MV-4-11 (cell line): ENCODE measurements at places on chromosomes 11 and 22.

DNA sequence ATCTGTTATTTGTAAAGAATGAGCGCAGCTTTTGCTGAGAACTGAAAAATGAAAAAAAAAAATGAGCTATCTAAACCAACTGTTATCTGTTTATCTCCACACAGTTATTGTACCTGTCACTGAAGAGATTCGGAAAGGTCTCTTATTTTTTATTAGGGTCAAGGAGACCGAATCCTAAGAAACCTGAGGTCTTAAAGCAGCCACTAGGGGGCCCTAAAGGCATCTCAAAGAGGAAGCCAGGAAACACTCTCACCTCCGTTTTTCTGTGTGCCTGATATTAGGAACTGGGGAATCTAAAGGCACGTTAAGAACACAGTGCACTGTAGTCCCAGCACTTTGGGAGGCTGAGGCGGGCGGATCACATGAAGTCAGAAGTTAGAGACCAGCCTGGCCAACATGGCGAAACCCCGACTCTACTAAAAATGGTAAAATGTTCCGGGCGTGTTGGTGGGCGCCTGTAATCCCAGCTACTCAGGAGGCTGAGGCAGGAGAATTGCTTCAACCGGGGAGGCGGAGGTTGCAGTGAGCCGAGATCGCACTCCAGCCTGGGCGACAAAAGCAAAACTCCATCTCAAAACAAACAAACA is 3.5 kb upstream of the LARGE1 start:
- peak; percentile 57 for DNase-seq

- DNase-seq: peak; percentile 5
These were observed 10.4 kb upstream of the AGBL2 start for GRCh38 chr11:47725442-47726117.

DNA sequence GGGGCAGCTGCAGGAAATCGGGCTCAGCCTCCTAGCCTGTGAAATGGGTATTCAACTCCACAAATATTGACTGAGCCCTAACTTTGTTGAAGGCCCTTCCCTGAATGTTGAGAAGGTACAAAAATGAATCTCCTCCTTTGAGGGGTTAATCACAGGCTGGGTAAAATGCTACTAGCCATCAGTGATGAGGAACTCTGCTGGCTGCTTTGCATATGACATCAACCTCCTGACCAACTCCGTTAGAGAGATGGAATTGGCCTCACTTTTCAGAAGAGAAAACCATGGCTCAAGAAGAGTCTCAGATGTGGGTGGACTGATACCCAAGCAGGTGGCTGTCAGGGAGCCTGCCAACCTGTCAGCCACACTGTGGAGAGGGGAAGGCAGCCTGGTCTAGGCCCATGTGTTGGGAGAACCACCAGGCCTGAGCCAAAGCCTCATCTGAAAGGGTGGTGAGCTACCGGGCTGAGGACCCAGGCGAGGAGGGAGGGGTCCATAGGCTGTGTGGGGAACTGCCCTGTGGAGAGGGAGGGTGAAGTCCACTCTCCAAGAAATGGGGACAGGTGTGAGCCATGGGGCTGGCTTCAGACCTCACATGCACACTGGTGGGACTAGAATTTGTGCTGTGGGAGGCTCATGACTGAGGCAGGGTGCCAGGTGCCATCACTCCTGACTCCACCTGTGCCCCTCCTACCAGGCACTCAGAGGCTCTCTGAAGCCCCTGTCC is 11.8 kb downstream of the CDCA5 start:
- DNase-seq: no peak

DNA sequence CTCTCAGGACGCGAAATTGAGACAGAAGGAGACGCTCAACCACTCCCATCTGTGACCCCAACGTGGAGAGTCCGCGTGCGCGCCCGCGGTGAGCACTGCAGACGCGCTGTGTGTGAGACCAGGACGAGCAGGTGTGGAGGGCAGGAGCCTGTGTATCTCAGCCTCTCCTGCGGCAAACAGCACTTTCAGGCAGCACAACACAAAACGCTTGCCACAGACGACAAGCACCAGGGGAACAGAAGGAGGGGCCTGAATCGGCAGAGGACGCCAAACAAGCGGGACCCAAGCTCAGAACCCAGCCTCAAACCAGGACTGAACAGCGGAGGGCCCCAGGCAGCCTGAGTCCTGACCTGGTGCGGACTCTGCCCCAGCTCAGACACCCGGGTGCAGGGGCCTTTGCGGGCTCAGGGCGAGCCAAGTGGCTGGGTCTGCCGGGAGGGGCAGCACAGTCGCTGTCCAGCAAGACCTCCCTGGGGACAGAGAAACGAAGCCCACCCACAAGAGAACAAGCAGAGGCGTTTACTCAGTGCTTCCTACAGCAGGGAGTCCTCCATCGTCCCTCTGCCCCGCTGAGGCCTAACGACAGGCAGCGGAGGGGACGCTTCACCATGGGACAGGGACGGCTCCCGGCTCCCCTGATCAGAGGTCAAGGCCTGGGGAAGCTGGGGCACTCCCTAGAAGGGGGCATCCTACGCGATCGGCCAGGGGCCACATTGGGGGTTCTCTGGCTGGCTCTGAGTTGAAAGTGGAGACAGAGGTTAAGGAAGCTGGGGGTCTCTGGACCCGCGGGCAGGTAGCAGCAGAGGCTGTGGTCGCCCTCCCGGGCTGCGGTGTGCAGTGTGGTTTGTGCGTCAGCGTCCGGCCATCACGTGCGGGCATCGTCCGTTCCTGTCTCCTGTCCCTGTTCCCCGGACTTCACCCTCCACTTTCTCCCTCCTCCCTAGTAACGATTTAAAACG is 560.8 kb downstream of the BRD1 start:
- DNase-seq: no peak

- no peak for DNase-seq
These were observed 12.4 kb downstream of the CRY2 start for GRCh38 chr11:45859661-45860140.

DNA sequence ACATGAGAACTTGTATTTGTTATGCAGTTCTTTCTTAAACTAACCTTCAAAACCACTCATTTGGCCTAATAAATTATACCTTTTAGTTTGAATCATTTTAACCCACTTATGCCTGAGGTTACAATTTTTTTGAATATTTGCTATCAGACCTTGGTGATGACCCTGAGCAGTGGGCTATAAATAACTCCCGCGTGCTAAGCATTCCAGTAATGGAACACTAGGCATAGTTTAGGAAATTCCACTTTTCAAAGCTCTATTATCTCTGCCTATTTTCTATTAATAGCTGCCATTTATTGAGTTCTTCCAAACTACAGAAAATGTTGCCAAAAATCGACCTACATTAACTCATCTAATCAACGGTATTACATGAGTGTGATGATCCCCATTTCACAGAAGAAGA is 993.4 kb upstream of the FAT3 start:
- no peak for DNase-seq

DNA sequence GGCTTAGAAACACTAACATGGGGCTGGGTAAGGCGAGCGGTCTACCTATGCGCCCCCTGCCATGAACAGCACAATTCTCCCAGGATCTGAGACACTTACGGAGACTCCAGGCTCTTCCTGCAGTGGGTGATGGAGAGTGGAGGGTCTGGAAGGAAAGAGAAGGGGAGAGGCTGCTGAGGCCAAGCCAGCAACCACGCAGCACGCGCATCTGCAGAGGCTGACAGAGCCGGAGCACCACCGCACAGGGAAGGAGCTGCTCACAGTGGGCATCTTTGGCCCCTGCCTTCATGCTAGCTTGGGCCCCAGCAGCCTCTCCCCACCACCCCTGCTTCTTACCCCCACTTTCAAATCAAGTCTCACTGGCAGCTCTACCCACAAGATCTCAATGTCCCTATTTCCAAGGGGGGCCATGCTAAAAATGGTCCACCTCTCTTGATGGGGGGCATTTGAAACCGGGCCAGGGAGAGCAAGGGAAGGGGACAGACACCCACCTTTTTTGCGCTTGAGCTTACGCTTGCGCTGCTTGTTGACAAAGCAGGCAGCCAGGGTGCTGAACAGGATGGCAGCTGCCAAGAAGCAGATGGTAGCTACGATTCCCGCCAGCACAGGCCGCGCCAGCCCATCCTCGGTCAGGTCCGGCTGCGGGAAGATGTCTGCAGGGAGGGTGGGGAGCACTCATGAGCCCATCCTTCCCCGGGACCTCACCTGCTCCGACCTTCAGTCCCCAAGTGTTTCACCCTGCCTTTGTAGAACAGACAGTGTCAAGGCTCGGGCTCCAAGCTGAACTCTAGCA is 34.5 kb downstream of the IGSF9B start:
- no peak for DNase-seq

DNA sequence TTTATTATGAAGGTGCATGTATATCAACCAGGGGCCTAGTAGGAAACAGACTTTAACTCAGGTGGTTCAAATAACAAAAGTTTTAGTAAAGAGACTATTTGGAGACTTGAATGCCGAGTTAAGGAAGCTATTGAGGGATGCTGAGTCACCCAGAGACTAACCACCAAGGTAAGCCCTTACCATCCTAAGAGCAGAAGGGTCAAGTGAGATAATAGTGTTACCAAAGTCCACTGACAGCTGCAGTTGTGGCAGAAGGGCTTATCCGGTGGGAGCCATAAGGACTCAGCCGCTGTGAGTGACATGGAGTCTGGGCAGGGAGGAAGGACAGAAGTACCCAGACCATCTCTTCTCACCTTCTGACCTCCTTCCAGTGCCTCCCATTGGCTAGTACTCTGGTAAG is 134.0 kb downstream of the INSC start:
- no peak for DNase-seq

- no peak for DNase-seq
These were observed 802 bp downstream of the SYT13 start for GRCh38 chr11:45285250-45285828.

DNA sequence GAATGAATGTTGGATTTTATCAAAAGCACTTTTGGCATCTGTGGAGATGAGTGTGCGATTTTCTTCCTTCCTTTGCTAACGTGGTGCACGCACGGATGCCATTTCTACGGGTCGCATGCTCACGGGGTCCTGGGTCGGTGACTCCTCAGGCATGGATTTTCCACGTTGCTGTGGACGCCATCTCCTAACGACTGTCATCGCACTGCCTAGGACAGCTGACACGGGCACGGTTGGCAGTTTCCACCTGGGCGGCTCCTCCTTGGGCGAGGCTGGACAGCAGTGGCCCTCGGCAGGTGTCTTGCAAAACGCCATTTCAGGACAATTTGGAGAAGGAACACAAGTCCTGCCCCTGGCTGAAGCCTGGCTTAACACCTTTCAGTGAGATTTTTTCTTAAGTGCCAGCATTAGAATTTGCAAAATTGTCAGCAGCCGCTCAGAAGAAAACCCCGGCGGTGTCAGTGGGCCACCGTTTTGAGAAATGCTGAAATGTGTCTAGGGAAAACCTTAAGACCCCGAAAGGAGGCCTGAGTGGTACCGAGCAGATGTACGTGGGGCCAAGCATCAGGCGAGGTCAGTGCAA is 34.7 kb upstream of the TOLLIP start:
- DNase-seq: no peak

DNA sequence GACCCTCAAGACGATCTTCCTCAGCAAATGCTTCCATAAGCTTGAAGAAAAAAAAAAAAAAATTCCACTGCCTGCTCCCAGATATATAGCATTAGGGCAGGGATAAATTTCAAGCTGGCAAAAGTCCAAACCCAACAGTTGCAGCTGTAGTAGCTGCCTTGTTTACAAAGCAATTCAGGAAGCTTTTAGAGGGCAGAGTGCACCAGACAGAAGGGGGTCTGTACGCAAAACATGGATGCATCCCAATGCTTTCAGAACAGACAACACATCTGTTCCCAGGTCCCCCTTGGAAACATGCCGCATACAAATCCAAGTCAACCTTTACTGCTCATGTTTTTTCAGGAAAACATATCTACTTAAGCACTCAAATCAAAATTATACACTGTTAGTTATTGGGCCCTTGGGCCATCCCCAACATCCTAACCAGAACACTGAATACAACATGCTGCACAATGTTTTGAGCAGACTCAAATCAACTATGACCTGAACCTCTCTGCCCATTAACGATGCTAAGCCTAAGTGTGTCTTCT is 94.5 kb downstream of the CADM1 start:
- no peak for DNase-seq

DNA sequence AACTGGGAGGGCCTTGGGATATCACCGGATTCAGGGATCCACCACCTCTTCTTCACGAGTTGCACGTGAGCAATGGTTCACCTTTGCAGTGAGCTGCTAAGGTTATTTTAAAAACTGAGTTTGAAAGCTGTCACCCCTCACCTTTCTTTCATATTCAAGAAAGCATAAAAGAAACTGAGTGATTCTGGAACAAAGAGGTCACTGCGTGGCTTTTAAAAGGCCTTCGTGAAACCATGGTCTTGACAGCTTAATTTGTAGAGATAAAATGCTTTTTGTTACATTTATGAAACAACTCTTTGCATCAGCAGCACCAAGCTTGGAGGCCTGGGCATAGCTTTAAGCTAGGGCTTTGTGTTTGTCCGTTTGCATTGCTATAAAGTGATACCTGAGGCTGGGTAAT is 101.4 kb upstream of the NECTIN1 start:
- DNase-seq: no peak

DNA sequence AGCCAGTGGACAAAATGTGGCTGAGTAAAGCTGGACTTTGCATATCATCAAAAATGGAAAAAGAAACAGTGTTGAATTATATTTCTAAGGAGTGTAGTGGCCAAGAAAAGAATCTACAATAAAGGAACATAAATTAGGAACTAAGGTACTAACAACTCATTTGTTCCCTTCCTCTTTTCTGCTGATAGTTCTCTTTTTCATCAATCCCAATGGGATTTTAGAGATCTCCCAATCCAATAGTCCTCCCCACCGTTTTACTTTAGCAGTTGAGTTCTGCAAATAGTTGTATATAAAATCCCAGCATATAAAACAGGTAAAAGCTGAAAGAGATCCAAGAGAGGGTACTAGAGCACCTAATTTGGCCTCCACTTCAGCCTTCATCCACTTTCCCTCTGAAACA is 2.0 kb downstream of the PRCP start:
- DNase-seq: peak; percentile 41

DNA sequence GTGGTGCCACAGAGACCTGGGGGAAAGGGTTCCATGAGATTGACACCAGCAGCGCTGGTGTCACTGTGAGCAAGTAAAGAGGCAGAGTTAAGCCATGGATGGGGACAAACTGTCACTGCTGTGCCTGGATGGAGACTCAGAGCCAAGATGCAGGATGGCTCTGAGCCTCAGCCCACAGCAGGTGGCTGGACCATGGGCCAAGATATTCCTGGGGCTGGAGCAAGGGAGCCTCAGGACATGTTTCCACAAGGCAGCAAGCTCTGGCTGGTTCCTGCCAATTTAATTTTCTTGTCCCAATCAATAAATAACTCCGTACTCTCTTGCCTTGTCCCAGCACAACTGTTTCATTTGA is 23.0 kb downstream of the MYO18B start:
- no peak for DNase-seq
